ENCODE measurements at places on chromosomes 2 and 18.

DNA sequence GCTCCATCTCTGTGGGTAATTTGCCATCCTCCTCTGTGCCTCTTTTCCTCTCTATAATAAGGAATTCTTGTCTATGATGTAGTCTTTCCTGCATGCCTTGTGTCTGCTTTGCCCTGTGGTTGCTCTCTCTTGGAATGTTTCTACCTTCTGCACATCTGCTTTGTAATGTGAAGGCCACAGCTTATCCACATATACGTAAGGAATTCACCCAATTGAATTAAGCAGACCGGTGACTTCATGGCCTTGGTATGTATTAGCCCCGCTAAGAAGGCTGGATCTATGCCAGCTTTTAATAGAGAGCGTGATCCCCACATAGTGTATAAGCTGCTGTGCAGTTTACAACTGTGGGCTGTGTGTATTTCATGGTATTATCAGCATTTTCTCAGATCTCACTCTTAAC is 274.7 kb downstream of the RNF144A start:
- no peak for DNase-seq

DNA sequence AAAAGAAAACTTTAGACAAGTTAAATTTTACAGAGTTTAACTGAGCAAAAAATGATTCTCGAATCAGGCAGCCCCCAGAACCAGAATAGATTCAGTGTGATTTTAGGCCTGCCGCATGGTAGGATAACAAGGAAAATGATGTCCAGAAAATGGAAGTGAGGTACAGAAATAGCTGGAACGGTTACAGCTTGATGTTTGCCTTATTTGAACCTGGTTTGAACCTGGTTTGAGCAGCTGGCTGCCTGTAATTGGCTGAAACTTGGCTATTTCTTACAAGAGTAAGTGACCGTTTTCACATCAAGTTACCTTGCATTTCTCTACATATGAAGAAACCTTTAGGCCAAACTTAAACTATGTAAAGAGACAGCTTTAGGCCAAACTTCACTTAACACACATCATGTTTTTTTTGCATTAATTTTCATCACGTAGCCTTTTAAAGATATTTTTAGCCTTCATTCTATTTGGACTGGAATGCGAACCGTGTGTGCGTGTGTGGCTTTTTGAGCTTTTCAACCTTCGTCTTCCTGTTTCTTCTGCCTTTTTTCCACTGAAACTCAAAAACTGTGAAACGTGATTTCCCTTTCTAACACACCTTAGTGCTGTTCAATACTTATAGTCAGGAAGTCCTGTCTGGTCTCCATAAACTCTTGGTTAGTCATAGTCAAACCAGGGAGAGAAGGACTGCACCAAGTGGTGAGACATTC is 4.5 kb upstream of the POLE4 start:
- no peak for DNase-seq

GRCh38 chr2:85628658-85629057 is 12.7 kb downstream of the USP39 start:
- DNase-seq, result no peak

- DNase-seq, result no peak
Observed at GRCh38 chr2:11861044-11861443, 114.6 kb downstream of the LPIN1 start.

DNA sequence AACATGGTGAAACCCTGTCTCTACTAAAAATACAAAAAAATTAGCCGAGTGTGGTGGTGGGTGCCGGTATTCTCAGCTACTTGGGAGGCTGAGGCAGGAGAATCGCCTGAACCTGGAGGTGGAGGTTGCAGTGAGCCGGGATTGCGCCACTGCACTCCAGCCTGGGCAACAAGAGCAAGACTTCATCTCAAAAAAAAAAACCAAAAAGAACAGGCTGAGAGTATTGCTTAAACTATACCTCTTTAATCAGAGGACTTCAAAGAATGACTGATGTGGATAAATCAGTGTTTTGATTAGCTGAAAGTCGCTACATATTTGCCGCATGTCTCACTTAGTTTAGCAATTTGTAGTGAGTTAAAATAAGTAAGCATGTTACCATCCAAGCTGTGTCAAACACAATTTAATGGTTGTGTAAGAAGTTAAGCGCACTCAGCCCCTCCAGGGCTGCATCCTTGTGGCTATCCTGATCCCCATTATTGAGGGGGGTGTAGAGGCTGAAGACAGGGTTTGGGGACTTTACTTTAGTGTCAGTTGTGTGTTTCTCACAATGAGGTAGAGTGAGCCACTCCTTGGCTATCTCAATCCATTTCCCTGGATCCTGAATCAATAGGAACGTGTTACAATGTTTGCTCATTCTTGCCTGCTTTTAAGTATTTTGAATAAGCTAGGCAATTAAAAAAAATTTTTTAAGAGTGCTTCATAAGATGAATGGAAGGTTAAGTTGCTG is 11.0 kb upstream of the FARP2 start:
- DNase-seq, result no peak

GRCh38 chr2:238689331-238689730 is 158.6 kb upstream of the TWIST2 start:
- no peak for DNase-seq

GRCh38 chr2:220281771-220282170 is 654.3 kb downstream of the SLC4A3 start:
- no peak for DNase-seq

GRCh38 chr2:67394734-67395133 is 2.4 kb upstream of the ETAA1 start:
- no peak for DNase-seq

DNA sequence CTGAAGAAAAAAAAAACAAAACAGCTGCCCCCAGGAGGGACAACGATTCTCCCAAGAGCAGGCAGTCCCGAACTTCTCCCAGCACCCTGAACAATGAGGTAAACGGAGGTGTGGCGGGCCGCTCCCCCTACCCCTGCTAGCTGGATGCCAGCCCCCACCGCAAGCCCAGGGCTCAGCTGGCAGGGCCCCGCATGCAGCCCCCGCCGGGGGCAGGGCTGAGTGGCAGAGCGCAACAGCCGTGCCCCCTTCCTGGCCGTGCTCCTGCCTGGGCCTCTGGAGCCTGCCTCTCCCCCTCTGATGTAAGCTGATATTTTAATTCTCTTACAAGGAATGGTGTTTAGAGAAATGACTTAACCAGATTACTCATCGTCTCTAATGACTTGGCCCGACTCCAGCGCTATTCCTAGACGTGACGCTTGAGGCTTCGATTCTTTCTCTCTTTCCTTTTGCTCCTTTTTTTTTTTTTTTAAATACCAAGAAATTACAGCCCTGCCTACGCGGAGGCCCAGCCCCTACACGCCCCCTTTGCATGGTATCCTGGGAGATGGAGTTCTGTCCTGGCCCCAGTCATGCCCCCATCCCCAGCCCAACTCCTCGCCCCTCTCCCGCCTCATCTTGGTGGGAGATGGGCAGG is 4.6 kb upstream of the ARID5A start:
- DNase-seq, result peak; percentile 72

DNA sequence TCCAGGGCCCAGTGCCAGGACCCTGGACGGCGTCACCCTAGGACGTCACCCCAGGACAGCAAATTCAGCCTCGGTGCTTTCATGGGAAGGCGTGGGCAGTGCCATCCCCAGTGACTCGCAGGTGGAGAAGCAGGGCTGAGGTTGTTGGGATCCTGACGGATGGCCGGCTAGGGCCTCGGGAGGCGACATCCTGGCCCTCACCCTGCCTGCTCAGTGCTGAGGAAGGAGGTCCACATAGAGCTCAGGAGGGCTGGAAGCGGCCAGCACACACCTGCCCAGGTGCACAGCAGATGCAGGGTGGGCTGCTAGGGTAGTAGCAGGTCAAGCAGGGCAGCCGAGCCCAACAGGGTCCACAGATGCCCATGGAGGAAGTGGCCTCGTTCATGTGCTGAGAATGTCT is 482.0 kb upstream of the SALL3 start:
- DNase-seq, result no peak

- no peak for DNase-seq
Observed at GRCh38 chr2:211085056-211085680, 528.8 kb downstream of the CPS1 start.

DNA sequence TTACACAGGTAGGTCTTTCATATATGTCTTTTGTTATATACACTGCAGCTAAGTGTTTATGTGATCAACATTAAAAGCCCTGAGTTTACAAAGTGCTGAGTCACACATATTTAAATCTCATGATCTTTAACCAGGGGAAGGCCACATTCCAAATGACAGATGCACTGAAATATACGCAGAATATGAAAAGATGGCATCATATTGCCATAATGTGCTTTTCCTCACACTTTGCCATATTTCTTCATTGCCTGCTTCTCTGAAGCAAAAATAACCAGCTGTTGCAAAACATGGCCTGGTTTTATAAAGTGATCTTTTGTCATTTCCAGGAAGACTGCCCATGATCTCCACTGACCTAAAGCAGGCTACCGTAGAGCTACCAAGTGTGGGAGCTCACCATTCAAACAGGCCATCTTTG is 93.5 kb upstream of the MAPRE2 start:
- DNase-seq, result no peak

DNA sequence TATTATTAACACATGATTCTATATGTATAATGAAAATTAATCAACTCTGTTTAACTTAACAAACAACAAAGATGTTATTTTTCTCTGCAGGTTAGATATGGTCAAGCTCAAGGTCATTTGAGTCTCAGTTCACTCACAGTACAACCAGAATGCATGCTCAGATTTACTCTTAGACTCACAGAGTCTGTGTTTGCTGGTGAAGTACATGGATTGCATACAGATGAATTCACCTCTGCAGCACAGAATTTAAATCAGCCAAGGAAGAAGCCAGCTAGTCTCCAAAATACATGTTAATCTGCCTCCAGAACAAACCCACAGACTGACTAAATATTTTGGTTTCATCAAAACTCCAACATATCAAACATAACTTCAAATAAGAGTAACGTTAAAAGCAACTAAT is 424.5 kb downstream of the RAD51AP2 start:
- no peak for DNase-seq

DNA sequence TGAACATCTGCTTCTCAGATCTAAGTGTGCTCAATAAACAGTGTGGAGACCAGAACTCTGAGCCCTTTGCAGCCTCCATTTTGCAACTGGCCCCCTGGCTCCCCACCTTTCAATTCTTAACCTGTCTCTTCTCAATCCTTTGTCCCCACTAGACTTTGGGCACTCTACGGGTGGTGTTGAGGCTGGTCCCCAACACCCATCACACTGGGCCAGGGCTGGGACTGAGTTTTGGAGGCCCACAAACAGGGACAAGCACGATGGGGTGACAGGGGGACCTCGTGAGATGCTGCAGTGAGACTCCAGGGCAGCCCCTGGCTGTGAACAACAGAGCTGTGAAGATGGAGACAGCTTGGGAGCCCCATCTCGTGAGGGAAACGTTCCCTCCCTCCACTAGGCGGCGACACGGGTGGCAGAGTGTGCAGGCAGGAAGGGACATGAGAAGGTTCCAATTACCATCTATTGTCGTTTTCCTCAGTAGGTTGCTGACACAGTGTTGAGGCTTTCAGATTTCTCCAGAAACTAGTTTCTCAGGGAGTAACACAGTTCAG is 1.2 kb downstream of the ANKMY1 start:
- DNase-seq, result peak; percentile 55

GRCh38 chr18:6069103-6069502 is 173.8 kb upstream of the TMEM200C start:
- DNase-seq, result no peak

GRCh38 chr2:11679016-11679415 is 9.0 kb upstream of the NTSR2 start:
- no peak for DNase-seq

GRCh38 chr2:128779301-128780095 is 460.8 kb upstream of the HS6ST1 start:
- DNase-seq, result no peak

DNA sequence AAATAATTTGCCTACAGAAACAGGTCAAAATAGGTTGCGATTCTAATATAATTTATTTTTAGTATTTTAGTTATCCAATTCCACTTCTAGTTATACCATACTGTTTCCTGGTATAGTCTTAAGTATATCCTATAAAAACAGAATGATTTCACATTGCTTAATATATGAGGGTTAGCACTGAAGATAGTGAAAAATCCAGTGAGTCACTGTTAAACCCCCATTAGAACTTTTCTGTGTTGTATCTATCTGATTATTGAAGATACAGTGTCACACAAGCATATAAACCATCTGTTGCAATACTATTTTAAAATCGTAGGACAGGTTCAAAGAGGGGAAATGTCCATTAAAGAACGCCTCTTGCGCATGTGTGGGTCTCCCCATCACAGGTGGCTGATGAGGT is 110.0 kb downstream of the FEZ2 start:
- no peak for DNase-seq

DNA sequence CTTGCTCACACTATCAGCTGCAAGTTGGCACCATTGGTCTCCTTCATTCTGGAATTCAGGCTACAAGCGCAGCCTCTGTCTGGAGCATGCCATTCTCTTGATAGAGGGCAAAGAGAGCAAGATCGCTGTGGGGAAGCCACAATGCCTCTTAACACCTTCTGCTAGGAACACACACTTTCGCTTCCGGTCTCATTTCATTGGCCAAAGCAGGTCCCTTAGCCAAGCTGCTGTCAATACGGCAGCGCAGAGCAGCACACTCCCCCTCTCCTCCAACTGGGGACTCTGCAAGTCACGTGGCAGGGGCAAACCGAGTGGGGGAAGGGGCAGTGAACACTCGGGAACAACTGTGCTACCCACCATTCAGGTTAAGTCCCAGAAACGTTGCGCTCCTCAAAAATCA is 98.1 kb downstream of the MMADHC start:
- no peak for DNase-seq

- no peak for DNase-seq
Observed at GRCh38 chr2:229408356-229408755, 137.3 kb upstream of the PID1 start.

GRCh38 chr2:61368687-61369665 is 101.9 kb downstream of the USP34 start:
- no peak for DNase-seq

- DNase-seq, result no peak
Observed at GRCh38 chr2:224890372-224890771, 151.9 kb downstream of the DOCK10 start.

GRCh38 chr2:25480561-25480960 is 138.8 kb upstream of the DNMT3A start:
- DNase-seq, result no peak

DNA sequence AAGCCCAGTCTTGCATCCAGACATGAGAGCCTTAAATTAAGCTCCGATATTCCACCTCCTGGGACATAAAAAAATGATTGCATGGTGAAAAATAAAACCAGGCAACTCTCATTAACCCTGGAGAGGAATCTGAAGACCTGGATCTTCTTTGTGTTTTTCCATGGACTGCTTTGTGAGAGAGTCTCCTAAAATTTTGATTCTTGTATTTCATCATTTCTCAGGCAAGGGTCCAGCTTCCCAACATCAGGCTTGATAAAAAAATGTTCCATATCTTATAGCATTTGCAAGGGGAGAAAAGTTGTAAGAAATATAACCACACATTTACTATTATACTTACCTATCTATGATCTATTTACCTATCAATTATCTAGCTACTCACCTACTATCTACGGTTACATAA is 327.5 kb upstream of the SPHKAP start:
- DNase-seq, result no peak

Data from stimulated activated CD8-positive, alpha-beta memory T cell treated with anti-CD3 and anti-CD28 coated beads, Interleukin-4, amount 100 ng/mL, for 24 hours (primary cell).